ENCODE measurements at places on chromosomes 7 and 10.

GRCh38 chr10:127168261-127168660 lies 28.1 kb downstream of the INSYN2A start:
- DNase-seq = no peak

DNA sequence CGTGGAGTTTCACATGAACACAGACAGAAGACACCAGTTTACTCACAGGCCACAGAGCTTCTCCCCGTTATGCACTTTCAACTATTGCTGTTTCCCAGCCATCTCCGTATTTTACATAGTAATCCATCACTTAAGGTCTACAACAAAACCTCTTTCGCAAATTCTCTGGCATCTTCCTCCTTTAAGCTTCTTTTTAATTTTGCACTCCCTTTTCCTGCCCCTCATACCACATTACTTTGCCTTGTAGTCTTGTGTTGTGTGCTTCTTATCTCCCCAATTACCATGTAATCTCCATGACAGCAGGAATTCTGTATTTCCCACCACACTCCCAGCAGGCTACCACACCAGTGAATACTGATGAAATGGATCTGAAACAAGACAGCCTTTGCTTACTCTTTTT lies 87.3 kb downstream of the ODAD2 start:
- DNase-seq = no peak

DNA sequence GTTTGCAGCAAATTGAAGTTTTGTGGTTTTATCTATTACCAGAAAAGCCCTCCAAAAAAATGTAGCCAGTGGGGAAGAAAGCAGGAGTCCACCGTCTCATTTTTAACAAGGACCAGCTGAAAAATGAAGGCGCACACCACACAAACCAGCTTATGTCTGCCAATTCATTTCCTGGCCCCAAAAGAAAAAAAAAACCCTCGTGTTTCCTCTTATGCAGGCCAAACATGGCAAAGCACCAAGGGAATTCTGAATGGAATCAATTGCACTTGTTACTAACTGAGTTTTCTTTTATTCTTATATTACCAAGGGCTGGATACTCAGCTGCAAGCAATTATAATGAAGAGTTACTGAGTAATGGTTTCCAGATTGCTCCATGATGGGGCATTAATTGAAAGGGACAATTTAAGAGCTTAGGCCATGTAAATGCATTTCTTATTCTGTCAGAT lies 428.3 kb upstream of the NPVF start:
- no peak for DNase-seq

DNA sequence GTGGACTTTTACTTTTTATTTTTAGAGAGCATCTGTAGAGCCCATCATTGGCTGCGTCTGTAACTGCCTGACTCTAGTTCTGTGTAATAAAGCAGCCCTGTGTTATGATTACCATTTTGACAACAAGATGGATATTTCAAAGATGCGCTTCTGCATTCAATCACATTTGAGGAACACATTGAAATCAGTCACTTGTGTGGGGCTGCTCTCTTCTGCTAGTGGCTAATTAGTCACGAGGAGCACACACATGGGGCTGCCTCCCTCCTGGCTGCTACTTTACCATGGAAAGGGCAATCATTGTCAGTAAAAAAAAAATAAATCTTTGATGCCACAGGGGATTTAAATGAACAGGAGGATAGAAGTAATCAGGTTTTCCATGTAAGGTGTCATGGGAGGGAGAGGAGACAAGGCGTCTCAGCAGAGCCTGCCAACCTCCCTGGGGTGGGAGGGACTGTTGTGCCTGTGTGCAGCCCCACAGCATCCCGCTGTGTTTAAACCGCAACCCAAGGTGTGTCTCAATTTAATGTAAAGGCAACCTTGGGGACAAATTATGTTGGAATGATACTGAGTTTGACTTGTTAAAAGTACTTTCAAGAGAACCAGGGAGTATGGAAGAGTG lies 205.2 kb upstream of the COBL start:
- DNase-seq = no peak

- DNase-seq = no peak
These were observed 718.2 kb downstream of the LRMDA start for GRCh38 chr10:76149602-76150138.

GRCh38 chr10:97121041-97121440 lies 64.7 kb downstream of the SLIT1 start:
- no peak for DNase-seq

- no peak for DNase-seq
These were observed 87.2 kb upstream of the DUSP5 start for GRCh38 chr10:110410329-110411046.

- DNase-seq = no peak
These were observed 48.7 kb upstream of the SHH start for GRCh38 chr7:155860840-155861479.

- no peak for DNase-seq
These were observed 91.3 kb downstream of the DYNC1I1 start for GRCh38 chr7:95863623-95864022.

GRCh38 chr10:80405626-80406025 lies 2.7 kb upstream of the PRXL2A start:
- no peak for DNase-seq

DNA sequence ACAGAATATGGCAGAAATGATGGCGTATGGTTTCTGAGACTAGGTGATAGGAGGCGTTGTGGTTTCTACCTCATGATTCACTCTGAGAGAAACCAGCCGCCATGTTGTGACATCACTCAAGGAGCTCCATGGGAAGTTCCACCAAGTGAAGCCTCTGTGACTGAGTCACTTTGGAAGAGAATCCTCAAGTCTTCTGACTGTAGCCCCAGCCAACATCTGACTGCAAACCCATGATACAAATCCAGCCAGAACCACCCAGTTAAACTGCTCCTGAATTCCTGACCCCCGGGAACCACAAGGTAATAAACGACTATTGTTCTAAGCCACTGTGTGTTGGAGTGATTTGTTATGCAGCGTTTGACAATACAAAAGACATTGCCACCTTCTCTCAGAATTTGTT lies 91.1 kb upstream of the CARD11 start:
- no peak for DNase-seq

- DNase-seq = no peak
These were observed 44.0 kb downstream of the HIPK2 start for GRCh38 chr7:139733751-139734150.

GRCh38 chr7:103851357-103851756 lies 138.1 kb downstream of the RELN start:
- DNase-seq = no peak

GRCh38 chr10:24618401-24618800 lies 105.3 kb downstream of the ARHGAP21 start:
- no peak for DNase-seq

DNA sequence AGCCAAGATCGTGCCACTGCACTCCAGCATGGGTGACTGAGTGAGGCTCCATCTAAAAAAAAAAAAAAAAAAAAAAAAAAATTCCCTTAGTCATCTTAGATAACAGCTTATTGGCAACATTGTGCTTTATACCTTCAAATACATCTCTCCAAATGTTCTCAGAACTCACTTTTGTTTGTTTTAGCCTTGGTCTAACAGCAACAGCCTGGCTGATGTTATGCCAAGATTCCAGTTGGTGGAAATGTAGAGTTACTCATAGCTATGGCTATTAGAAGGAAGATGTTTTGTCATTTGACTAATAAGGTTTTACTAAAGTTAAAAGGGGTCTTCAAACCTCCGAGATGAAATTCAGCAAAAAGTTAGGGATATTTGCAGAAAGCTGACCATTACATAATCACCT lies 481.4 kb downstream of the NEBL start:
- no peak for DNase-seq

- DNase-seq = no peak
These were observed 3.1 kb upstream of the RBP4 start for GRCh38 chr10:93604146-93604545.

- no peak for DNase-seq
These were observed 432 bp upstream of the CAMK2B start for GRCh38 chr7:44325811-44326241.

Measured in esophagus squamous epithelium (tissue), 5 donors.